Adrenal gland (tissue), 19 donors: ENCODE measurements at places on chromosomes 7 and 10. TPM values are rescaled to one million over a fixed set of nuclear protein-coding genes. Genes with fewer than 3 reads are reported as not detected.

WNT2 gene
- 0.72 TPM for total RNA-seq

- no peaks in the 10 kb centered on the region for H3K4me1 ChIP-seq
- no peak overlapping the region for H3K27ac ChIP-seq
- DNase-seq, result no peak
- H3K36me3 ChIP-seq, result no peaks in the 10 kb centered on the region
- no peaks in the 10 kb centered on the region for H3K27me3 ChIP-seq
- no peak overlapping the region for H3K4me3 ChIP-seq
Observed at GRCh38 chr10:17101257-17101909, 28.2 kb downstream of the CUBN start.

DNA sequence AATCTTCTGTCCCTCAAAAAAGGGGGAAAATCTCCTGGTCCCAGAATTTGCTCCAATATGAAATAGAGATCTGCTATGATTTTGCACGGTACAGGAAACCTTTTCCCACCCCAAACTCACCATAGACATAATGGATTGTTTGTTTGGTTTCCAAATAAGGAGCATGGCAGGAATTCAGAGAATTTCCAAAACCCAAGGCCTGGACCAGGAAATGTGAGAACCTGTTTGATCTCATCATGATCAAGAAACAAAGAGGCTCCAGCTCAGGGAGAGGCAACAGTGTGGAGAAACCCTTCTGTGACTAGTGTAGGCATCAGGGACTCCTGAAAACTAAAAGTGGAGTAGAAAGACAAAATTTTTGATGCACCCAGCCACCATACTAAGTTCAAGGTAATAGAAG, 1548.1 kb upstream of the LRRTM3 start:
- no peak overlapping the region for H3K27ac ChIP-seq
- no peaks in the 10 kb centered on the region for H3K4me1 ChIP-seq
- DNase-seq, result no peak
- no peak overlapping the region for H3K4me3 ChIP-seq

- peaks cover 24% of the 10 kb centered on the region for H3K4me1 ChIP-seq
- no peak for DNase-seq
- no peaks in the 10 kb centered on the region for H3K27me3 ChIP-seq
- no peak overlapping the region for H3K4me3 ChIP-seq
- H3K36me3 ChIP-seq, result no peaks in the 10 kb centered on the region
Observed at GRCh38 chr7:13988065-13988464, 1.4 kb downstream of the ETV1 start.

GRCh38 chr7:85424298-85424697, 237.4 kb upstream of the SEMA3D start:
- no peak for DNase-seq
- no peaks in the 10 kb centered on the region for H3K36me3 ChIP-seq
- H3K4me1 ChIP-seq, result no peaks in the 10 kb centered on the region
- H3K4me3 ChIP-seq, result no peak overlapping the region
- H3K27me3 ChIP-seq, result no peaks in the 10 kb centered on the region

DNA sequence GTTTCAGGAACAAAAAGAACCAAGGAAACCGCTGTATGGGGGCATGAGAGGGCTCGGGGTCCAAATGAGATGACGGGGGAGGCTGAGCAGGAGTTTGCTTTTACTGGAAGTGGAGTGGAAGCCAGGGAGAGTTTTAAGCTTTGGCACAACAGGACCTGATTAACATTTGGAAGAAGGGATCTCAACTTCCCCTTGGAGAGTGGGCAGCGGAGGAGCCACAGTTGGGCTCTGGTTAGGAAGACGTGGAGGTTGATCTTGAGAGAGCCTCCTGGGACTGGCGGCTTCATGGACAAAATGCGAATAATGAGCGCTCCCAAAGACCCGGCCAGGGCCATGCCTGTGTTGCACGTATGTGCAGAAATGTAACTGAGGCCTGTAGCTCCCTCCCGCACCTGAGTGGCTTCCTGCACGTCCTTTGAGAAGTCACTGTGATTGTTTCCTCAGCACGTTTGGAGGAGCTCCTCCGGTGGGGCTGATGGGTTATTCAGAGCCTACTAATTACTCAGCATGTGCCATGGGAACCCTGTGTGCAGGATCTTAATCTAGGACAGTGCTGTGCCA, 595.3 kb upstream of the MGMT start:
- H3K27me3 ChIP-seq, result no peaks in the 10 kb centered on the region
- H3K27ac ChIP-seq, result no peak overlapping the region
- no peaks in the 10 kb centered on the region for H3K4me1 ChIP-seq
